Stimulated activated CD8-positive, alpha-beta memory T cell treated with anti-CD3 and anti-CD28 coated beads, Interleukin-7, amount 100 ng/mL, for 24 hours (primary cell): ENCODE measurements at places on chromosomes 12 and 14.

DNA sequence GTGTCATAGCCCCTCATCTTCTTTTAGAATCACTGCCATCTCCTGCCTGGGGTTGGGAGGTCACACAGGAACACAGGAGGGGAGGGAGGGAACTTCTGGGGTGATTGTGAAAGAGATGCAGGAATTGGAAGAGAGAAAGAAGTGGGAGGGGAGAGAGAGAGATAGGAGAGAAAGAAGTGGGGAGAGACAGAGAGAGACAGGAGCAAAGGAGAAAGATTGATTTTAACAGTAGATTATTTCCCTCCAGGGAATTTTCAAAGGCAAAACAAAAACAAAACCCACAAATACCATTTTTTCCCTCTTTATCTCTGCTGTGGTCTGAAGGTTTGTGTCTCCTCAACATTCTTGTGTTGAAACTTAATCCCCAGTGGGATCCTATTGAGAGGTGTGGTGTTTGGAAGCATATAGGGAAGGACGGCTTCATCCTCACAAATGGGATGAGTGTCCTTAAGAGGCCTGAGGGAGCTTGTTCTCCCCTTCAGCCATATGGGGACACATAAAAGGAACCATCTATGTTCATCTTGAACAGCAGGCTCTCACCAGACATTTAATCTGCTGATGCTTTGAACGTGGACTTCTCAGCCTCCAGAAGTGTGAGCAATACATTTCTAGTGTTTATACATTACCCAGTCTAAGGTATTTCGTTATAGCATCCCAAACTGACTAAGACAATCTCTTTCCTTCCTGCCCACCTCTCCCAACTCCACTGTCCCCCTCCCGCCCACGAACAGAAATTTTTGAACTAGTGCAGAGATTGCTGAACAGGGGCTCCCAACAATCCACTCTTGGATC, 134.9 kb upstream of the MAX start:
- no peak for DNase-seq

- no peak for DNase-seq
Observed at GRCh38 chr12:93390549-93391297, 13.0 kb downstream of the NUDT4 start.

DNA sequence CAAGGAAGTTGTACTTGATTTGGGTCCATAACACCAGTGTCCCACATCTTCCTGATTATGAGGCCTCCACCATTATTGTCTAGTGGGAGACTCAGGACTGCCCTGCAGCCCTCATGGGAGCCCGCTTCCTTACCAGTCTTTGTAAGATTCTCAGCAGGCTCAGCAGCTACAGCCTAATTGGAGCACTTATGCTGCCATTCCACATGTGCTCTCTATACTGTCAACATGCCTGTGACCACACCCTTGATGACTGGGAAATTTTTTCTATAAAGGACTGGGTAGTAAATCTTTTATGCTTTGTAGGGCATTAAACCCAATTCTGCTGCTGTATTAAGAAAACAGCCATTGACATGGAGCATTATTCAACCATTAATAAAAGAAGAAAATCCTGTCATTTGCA, 145.5 kb upstream of the IGF1 start:
- no peak for DNase-seq

GRCh38 chr14:52660832-52661231, 34.5 kb downstream of the ERO1A start:
- DNase-seq: no peak

DNA sequence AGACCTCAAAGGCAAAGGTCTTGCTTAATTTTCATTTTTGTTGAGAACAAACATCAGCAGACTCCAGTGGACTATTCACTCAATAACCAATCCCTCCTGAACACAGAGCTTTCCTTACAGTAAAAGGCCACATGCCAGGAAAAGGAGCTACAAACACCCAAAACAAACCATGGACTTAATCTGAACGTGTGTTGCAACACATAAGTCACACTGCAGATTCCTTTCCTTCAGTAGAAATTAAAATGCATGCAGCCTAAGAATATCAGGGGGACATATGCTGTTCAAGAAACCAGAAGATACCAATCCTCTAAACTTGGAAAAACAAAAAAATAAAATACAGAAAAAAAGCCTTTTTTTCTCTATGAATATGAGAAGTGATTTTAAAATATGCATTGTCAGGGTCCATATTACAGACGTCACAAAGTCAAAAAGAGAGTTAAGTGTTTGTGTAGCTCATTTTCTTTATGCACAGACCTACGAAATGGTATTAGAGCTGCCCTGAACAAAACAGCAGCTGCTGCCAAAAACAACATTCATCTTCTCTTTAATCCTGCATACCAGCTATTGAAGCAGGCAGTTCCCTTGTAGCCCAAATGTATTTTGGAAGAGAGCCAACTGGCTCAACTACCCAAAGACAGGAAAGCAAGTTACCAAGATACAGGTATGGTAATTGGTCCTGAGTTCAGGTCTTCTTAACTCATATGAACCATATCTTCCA, 26.2 kb downstream of the KITLG start:
- no peak for DNase-seq

DNA sequence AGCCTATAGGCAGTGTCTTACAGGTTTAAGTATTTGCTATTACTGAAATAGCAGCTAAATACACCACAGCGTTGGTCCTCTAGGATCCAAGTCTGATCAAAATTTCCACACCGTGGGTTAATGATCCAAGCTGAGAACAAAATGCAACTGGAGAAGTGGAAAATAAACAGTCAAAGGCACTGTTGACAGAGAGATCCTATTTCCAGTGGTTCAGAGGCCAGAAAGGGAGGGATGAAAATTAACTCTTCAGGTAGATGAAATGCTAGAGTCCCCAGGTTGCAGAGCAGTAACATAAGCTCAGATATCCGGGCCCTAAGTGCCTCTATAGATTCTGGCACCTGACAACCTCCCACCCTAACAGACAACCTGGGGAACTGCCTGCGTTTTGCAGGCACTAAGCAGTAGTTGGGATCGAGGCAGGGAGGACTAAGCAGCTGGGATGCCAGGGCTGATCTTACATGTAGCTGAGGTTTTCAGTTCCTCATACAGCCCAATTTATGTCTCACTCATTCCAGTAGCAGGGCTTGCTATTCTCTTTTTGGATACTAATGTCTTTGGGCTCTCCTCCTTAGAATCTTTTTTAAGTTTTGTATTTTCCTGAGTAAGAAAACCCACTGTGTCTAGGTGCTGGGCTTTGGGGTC, 42.7 kb upstream of the CRACR2A start:
- no peak for DNase-seq

DNA sequence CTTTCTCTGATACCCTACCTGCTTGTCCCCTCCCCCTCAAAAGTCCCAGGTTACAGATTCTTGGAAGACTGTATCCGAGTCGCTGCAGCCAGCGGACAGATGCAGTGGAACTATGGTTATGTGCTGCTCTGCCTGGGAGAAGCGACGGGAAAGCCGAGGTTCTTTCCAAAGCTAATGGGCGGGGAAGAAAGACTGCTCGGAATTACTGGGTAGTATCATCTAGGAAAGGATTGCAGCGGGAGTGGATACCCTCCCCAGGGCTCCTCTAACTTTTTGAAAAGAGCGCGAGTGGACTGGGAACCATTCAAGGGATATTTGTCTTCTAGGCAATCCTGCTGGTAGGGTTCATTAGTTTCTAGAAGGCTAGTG, 1.4 kb downstream of the PTHLH start:
- no peak for DNase-seq

DNA sequence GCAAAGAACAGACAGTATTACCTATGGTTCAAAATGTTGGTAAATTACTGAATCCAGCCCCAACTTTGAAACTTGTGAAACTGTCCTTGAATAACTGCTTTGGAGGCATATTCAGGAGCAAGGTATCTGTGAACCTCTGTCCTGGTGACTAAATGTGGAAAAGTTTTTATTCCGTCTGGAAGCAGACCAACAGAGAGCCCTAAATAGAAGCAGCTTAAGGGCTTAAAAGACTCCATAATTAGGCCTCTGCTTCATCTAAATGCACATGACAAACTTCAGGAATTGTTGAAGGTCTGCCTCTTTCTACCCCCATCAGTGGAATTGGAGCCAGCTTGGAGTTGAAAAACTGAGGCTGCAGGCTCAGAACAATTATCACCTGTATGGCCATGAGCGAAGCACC, 276.5 kb downstream of the KCNH5 start:
- no peak for DNase-seq

DNA sequence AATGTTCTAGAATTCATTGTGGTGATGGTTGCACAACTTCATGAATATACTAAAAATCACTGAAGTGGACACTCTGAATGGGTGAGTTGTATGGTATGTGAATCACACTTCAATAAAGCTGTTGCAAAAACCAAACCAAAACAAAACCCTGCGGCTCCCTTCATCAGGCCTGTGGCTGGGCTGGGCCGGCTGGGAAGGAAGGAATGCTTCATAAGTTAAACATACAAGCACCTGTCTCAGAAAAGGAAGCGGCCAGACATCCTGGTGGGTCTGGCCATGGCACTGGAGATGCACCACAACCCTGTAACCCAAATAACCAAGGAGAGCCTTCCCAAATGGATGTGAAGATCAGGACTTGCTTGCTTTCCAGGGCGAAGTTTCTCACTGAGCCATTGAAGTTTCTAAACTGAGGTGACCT, 34.9 kb downstream of the TTC7B start:
- DNase-seq: no peak
